Activated B cell treated with CpG ODN at 0.5 μM for 24 hours (primary cell): ENCODE measurements at places on chromosomes 6 and 20. TPM values are rescaled to one million over a fixed set of nuclear protein-coding genes. Genes with fewer than 3 reads are reported as not detected.

DNA sequence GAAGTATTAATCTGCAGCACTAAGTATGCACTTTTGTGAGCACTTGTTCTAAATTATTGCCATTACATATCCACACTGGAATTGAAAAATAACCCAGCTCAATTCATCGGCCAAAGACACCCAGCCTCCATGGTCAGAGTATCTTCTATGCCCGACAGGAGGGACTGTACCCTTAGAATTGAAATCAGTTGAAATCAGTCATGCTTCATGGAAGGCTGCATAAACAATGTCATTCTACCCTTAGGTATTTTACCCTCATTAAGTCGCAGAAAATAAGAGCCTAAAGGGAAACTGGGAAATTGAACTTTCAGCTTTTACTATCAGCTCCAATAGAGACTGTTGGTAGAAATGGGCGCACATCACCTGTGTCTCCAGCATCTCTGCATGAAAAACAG lies 2.9 kb upstream of the RAMACL start:
- no peak for DNase-seq

DNA sequence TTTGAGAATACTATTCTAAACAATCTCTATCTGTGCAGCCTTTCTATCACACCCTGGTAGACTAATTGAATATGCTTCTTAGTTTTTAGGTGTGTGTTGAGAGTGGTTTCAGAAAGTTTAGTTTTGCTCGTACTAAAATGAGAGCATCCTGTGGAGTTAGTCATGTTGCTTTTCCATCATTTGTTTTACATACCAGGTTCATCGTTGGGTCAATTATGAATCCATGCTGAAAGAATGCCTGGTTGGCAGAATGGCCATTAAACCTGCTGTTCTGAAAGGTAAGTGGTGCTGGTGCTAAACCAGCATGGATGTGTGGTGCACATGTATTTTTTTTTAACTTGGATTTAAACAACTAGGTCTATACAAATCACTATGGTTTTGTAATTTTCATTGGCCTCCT lies 49.3 kb downstream of the CYB5R4 start:
- no peak for DNase-seq

- DNase-seq, result no peak
Measured at GRCh38 chr6:34745277-34746103, 11.8 kb upstream of the SNRPC start.

DNA sequence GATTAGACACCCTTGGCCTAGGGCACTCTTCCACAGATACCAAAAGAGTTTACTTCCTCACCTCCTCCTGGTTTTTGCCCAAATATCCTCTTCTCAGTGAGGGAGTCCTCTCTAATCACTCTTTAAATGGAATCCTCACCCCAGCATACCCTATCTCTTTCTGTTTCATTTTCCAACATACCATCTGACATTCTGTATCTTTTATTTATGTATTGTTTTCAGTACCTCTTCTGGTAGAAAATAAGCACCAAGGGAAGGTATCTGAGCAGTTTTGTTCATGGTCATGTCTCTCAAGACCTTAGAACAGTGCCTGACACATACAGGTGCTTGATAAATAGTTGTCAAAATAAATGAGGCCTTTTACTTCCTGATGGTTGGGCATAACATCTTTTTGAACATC lies 55.1 kb downstream of the KIAA0408 start:
- DNase-seq, result no peak

GRCh38 chr20:39214828-39215227 lies 252.7 kb downstream of the DHX35 start:
- DNase-seq, result no peak

GRCh38 chr6:66421570-66421969 lies 714.5 kb upstream of the EYS start:
- no peak for DNase-seq

GRCh38 chr6:163572612-163573011 lies 158.1 kb downstream of the QKI start:
- DNase-seq, result no peak

GRCh38 chr6:135759831-135760230 lies 91.7 kb upstream of the PDE7B start:
- DNase-seq, result no peak

Gene SIRPG
- not detected in 2 replicates for total RNA-seq

DNA sequence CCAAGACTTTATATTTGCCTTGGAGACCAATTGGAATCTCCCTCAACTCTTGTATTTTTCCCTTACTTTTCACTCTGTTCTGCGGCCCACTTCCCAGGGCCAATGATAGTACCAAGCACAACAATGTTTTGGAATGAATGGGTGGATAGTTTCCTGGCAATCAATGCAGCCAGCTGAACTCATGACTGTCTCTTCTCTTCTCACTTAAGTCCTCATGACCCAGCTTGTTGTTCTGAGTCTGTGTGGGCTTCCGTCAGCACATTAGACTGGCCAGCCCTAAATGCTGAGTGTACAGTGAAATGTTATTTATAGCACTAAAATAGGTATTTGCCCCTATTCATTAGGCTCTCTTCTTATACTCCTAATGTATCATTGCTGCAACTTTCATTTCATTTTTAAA lies 5.6 kb upstream of the MBOAT1 start:
- DNase-seq, result no peak

Gene CDSN
- total RNA-seq, result not detected in 2 replicates

DNA sequence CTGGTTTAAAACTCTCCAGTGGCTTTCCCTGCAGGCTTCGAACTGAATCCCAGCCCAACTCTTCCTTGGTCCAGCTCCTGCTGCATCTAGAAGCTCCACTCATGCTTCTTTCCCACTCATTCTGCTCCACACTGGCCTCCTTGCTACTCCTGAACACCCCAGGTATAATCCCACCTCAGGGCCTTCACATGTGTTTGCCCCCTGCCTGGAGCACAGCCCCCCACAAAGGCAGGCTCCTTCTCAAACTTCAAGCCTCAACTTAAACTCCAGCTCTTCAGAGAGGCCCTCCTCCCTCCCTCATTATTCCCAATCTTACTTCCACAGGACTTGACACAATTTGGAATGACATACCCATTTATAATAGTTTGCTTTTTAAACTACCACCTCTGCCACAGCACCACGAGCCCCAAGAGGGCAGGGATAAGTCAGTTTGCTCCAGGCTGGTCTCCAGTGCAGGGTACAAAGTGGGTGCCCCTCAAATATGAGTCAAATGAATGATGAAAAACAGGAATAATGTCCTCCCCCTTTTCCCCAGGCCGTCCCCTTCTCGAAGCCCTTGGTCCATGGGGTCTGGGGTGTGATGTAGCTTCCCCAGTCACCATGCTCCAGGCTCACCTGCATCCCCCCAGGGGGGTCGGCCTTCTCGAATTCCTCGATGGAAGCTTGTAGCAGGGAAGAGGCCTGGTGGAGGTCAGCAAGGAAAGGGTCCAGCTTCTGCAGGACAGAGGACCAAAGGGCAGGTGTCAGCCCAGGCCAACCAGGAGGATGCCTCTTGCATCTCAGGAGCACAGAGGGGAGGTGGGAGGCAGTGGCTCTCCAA lies 37.4 kb downstream of the KIAA1755 start:
- no peak for DNase-seq

Gene COX4I2
- total RNA-seq, result not detected in 2 replicates

GRCh38 chr6:593907-594212 lies 63.0 kb downstream of the HUS1B start:
- DNase-seq, result no peak

Gene PREP
- total RNA-seq, result 31.1 and 31.3 TPM in 2 replicates

DNA sequence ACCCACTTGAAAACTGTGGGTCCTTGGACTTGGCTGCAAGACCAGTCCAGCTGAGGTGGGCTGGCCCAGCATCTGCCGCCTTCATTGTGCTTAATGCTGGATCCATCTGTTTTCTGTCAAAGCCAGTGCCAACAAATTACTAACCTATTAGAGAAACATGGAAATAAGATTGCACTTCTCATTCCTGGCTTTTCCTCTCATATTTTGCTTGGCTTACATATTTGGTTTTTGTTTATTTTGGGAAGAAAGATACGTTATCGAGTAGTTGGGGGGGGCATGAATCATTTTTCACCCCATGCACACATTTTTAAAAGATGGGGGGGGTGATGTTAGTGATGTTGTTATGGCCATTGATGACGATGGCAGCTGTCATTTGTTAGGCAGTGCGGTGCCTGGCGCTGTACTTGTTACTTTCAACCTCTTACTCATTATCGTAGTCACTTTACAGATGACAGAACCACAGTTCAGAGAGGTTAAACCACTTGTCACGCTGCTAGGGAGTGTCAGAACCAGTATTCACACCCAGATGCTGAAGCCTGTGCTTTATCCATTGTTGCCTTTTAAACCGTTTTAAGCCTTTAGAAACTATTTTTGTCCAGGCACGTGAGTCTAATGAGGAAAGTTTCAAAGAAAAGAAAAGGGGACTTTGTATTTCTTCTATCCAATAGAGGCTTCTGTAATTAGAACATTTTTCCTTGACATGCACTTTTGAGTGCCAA lies 180.0 kb downstream of the TMEM242 start:
- DNase-seq, result no peak

DNA sequence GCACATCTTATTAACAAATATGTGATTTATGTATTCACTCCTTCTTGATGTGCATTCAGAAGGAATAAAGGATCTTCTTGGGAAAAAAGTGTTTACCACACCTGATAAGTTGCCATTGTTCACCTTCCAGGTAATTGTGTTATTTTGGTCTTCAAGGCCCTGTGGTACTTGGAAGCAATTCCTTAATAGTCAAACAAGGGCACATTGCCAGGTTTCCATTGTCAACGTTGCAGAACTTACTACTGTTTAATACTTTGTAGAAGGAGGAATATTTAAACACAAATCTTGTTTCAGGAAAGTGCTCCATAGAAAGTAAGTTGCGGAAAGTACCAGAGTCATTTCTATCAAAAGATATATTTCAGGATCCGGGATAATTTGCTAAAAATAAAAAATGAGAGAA lies 129.5 kb upstream of the SGK1 start:
- no peak for DNase-seq

DNA sequence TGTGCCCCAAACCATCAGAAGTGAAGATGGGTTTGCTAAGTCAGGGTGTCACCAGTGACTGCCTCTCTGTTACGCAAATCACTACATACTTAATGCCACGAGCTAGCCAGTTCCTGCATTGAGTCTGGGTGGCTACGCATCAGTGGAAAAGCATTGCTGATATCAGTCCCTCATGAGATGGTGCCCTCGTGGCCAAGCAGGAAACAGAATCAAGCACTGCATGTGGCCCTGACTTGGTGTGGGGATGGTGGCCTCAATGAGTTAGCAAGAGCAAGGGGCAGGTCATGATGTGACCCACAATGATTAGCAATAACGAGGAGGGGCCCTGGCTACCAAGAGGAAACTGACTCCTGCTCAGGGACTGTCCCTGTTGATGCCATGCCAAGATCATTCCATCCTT lies 51.6 kb upstream of the FNDC1 start:
- DNase-seq, result no peak

Gene KCNK5
- total RNA-seq, result not detected in 2 replicates

DNA sequence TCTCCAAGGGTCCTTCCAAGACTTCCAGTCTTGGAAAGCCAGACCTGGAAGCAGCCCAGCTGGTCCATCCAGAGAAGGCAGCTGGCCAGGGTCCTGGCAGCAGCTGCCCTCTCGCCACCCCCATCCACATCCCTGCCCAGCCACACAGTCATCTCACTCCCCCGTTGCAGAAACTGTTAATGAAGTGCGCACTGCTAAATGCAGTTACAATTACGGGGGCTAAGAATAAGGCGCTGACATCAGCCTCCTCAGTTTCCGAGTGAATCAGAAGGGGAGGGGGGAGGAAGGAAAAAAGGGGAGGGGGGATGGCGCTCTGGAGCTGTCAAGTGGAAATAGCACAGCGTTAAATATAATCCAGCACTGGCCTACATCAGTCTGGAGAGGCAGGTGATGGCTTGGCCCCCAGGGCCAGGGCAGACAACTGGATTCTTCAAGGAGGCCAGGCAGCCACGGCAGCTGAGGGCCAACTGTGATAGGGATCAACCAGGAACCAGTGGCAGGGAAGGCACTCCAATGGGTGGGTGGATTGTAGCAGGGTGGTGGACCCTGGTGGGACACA lies 6.9 kb downstream of the RIMS4 start:
- no peak for DNase-seq

Gene KIF13A
- 13.1 and 14.1 TPM in 2 replicates for total RNA-seq

Gene FERMT1
- total RNA-seq, result 0.56 TPM in 1 of 2 replicates, not detected in the other

DNA sequence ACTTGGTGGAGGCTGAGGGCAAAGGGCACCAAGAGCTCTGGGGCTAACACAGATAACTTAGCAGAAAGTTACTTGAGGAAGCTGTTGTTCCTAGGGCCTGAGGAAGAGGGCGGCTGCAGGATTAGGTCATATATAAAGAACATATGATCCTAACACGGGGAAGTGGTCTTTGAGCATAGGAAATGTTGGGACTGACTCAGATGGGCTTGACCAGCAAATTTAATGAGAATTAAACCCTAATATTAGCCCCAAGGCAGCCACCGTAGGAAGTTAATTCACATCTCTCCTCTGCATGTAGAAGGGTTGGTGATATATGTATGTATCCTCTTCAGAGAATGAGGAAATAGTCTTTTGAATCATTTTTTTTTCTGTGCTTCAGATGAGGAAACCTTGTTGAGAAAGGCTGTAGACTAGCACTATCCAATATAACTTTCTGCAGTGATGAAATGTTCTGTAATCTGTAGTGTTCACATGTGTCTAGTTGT lies 9.2 kb upstream of the ZBTB9 start:
- DNase-seq, result no peak

DNA sequence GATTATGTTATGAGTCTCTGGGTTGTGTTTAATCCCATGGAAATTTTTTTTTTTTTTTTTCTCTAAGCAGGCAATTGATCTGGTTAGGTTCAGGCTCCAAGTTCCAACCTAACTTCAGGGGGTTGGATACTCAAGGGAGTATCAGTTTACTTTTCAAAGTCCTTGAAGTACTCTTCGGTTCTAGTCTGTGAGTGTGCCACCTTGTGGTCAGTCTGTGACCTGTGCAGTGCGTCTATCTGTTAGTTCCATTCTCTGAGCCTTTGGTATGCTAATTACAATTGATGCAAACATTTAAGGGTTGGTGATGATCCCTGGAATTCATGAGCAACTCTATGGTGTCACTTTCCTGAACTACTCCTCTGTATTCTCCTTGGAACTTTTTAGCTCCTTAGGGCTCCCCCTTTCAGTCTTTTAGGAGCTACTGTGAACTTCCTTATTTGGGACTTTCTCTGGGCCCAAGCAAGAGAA lies 342.0 kb downstream of the SOX4 start:
- no peak for DNase-seq

Gene RAET1G
- total RNA-seq, result not detected in 2 replicates

GRCh38 chr6:124868481-124868880 lies 93.8 kb upstream of the RNF217 start:
- DNase-seq, result no peak

- no peak for DNase-seq
Measured at GRCh38 chr20:48808382-48809034, 19.3 kb downstream of the PREX1 start.

GRCh38 chr6:24752503-24752902 lies 22.2 kb upstream of the GMNN start:
- no peak for DNase-seq
